Pulmonary artery endothelial cell (primary cell): ENCODE measurements at places on chromosomes 5 and 9.
A peak's percentile ranks its signal among the peaks of the same experiment; 100 is the strongest.

- no peak for DNase-seq
These were observed 327.5 kb downstream of the EDIL3 start for GRCh38 chr5:84057211-84057610.

- DNase-seq: no peak
These were observed 180.9 kb upstream of the SLC24A2 start for GRCh38 chr9:19969721-19970120.

DNA sequence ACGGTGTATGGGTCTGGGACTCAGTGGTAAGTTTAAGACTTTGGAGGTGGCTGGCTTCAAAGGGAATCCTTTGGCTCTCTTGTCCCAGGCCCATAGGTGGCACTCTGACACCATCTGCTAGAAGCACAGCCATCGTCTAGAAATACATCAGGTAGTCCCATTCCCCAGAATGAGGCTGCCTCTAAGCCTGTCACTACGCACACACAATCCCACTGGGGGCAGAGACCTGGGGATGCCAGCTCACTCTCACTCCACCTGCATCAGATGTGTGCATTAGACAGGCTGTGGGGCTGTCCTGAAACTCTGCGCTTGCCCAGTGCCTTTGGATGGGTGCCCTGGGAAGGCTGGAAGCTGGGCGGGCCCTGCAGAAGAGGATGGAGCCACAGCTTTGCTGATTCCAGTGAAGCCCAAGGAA lies 127.5 kb upstream of the PANK3 start:
- no peak for DNase-seq

DNA sequence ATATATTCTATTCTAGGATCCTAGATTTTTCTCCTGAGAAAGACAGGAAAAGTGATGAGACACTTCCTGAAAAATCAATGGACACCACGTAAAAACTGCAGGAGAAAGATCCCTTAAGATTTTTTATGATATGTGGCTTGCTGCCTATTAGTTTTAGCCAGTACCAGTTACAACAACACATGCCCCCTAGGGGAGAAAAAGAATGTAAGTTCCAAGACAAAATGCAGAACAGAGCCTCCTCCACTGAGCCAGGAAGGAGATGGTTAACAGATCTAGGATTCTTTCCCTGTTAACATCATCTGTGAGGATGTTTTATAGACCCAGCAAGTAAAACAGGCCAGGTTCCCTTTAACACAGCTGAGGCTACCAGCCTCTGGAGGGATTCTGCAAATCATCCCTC lies 574.7 kb downstream of the TLE4 start:
- DNase-seq: no peak

GRCh38 chr9:33329979-33330378 lies 39.7 kb downstream of the NFX1 start:
- peak; percentile 37 for DNase-seq

GRCh38 chr9:130118841-130119518 lies 53.2 kb upstream of the NCS1 start:
- no peak for DNase-seq

DNA sequence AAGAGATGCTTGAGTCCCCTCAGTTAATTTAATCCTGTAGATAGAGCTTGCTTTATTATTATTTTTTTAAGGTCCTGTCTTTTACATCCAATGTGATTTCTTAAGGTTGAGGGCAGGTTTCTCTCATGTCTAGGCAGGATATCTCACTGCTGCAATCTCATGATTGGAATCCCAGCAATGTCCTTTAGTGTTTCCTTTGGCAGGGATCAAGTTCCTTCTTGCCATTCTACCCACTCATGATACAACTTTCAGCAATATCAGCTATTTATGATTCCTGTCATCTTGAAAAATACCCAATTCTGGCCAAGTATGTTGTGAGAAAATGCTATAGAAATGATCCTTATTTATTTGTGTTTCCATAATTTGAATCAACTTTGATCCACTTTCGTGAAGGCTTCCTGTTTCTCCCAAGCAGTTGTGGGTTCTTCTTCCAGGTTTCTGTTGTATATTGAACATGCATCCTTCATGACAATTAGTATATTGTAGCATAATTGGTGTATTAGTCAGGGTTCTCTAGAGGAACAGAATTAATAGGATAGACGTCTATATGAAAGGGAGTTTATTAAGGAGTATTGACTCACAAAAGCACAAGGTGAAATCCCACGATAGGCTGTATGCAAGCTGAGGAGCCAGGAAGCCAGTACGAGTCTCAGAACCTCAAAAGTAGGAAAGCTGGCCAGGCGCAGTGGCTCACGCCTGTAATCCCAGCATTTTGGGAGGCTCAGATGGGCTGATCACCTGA lies 18.4 kb upstream of the VPS13A start:
- DNase-seq: peak; percentile 90

GRCh38 chr5:150487199-150488061 lies 20.5 kb upstream of the NDST1 start:
- no peak for DNase-seq

- no peak for DNase-seq
These were observed 26.4 kb downstream of the FBXL7 start for GRCh38 chr5:15526413-15526812.

- no peak for DNase-seq
These were observed 203.4 kb downstream of the GADD45G start for GRCh38 chr9:89808076-89808755.

- no peak for DNase-seq
These were observed 455.4 kb downstream of the CAAP1 start for GRCh38 chr9:26437056-26437711.

DNA sequence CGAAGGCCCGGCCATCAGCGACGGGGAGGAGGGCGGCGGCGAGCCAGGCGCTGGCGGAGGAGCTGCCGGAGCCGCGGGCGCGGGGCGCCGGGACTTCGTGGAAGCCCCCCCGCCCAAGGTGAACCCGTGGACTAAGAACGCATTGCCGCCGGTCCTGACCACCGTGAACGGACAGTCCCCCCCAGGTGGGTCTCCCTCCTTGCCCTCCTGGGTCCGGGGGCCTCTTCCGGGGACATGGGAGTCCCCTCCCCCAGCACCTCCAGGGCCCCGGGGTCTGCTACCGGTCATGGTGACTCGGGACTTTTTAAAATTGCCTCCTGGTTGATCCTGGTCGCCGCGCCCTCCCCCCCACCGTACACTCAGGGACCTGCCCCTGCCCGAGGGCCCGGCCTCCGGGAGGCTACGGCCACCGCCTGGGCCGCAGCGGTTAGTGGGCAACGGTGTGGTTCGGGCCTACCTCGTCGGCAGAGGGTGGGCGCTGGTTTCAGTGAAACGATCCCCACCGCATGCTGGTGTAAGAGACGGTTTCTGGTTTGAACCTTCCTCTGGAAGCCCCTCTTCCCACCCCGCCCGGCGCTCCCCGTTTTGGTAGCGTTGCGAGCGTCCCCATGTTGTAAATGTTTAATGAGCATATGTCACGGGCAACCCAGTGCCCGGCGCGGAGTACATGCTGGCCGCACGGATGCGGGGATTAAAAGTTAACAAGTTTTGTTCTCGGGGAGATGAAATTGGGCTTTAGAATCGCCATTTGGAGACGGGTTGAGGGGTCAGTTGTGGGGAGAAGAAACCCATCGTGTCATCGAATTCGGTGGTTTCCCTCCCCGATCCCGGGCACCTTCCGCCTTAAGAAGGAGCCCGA lies 1.1 kb downstream of the LARP1 start:
- no peak for DNase-seq

DNA sequence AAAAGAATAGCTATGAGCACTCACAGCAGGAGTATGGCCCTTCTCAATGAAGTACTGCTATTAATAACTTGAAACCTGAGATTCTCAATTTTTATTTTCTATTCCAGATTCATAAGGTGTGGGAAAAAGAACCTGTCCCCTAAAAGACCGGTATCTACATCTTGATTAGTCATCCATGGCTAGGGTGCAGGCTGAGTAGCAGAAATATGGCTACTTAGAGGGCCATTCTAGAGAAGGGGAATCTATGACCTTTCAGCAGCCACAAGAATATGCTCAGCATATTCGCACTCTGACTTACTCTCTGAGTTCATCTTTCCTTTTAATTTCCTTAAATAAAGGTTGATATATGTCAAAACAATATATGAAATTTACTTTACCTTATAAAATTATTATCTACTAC lies 27.7 kb downstream of the WDR36 start:
- DNase-seq: no peak

DNA sequence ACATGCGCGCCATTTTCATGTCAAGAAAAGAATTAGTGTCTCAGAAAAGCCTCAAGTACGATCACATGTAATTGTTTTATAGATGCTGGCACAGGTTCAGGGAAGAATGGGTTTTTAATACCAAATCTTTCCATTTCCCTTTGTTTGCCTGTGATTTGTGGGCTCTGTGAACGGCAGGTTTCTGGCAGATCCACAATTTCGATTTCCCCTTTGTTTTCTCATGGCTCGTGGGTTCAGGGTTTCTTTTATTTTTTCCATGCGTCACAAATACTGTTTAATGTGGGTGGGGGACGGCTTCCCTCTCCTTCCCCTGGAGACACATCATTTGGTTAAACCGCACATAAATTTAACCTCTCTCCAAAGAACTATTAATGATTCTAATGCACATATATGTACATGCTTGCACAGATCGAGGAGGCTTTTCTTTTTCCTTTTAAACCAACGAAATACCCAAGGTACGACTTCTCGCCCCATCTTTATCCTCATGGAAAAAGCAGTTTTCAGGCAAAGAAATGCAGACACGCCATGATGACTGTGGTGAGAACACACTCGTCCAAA lies 195.9 kb downstream of the SLIT3 start:
- no peak for DNase-seq

- no peak for DNase-seq
These were observed 101.1 kb downstream of the RGS3 start for GRCh38 chr9:113564498-113565237.

DNA sequence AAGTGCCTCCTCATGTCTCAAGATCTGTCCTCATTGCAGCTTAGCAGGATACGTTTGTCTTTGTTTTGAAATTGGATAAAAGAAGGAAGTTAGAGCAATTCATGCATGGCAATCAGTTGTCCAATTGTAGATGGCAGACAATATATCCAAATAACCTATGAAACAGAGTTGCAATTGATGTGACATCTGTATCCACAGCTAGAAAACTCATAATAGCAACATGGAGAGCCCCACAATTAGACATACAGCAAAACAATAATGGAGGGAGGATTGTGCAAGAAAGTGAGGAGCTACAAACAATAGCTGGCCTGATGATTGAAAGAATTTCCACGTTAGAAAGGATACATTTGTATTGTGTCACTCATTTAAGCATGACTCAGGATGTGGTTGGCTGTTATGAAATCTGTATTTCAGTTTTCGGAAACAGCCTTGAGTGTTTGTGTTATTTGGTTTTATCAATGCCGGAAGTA lies 132.0 kb downstream of the FAM174A start:
- peak; percentile 76 for DNase-seq

GRCh38 chr5:112205846-112206245 lies 213.2 kb downstream of the EPB41L4A start:
- no peak for DNase-seq

GRCh38 chr5:78920604-78921003 lies 64.5 kb downstream of the ARSB start:
- no peak for DNase-seq

- no peak for DNase-seq
These were observed 778.5 kb upstream of the CDH10 start for GRCh38 chr5:25423271-25423670.

GRCh38 chr9:70398145-70398556 lies 16.3 kb downstream of the KLF9 start:
- no peak for DNase-seq

DNA sequence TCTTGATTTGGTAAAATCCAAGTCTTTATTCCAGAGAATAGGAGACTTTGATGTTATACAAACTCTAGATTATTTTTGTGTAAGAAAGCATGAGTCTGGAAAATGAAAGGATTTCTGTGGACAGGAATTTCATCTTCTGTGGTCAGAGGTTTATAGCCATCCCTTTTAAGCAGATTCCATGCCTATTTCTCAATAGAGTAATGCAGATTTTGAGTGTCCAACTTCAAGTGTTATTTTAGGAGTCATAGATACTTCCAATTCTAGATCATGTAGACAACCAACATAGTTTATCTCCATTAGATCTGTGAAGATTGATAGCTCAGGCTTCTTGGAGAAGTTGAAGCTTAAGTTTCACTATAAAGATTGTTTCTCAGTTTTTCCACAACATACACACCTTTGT lies 379.7 kb downstream of the PSAT1 start:
- DNase-seq: no peak

DNA sequence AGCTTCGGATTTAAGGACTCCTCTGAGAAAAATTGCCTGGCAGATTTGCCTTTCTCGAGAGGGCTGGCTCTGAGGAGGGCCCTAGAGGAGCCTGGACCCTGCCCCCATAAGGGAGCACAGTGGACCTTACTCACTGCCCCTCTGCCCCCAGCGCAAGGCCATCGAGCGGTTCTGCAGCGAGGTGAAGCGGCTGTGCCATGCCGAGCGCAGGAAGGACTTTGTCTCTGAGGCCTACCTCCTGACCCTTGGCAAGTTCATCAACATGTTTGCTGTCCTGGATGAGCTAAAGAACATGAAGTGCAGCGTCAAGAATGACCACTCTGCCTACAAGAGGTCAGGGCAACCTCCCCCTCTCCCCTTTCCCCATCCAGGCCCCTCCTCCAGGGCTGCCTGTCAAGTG lies 34.6 kb downstream of the CYFIP2 start:
- DNase-seq: no peak

- DNase-seq: no peak
These were observed at the start of gene PCDHGC5 for GRCh38 chr5:141488591-141489561. TSS of gene PCDHGC5 (plus strand) at chr5:141489081. CDS start at chr5:141489241, 160 bp downstream.

- no peak for DNase-seq
These were observed 28.8 kb downstream of the C5orf58 start for GRCh38 chr5:170261528-170262043.

DNA sequence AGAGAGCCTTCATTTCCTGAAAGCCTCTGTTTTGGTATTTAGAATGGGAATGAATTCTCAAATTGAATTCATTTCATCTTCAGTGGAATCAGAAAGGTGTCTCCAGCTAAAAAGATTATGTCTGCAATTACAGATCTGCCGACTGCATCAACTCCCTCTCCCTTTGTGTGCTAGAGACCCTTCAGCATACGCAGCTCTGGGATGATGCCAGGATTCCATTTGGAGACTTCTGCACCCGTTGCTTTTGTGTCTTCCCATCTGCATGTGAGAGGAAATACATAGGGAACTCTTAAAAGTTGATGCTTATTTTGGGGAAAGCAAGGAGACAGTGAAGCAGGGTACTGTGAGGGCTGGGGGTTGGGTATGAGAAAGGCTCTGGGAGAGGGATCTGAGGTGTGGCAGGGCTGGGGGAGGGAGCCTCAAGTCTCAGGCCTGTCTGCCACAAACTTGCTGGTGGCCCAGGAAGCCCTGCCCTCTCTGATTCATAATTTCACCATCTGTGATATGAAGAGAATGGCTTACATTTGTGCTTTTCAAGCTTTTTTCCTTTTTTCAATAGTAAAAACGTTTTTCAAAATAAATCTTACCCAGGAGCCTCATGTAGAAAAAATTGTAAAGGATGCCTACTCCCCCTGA lies 89.7 kb upstream of the SAP30L start:
- DNase-seq: no peak

- DNase-seq: no peak
These were observed 99.8 kb upstream of the DAP start for GRCh38 chr5:10860645-10861422.
